Aorta (tissue), 5 donors: ENCODE measurements at places on chromosomes 4 and X. TPM values are rescaled to one million over a fixed set of nuclear protein-coding genes. Genes with fewer than 3 reads are reported as not detected.

The TSPAN6 gene
- 5.6 TPM for polyA plus RNA-seq

The GIMD1 gene
- 11.8 TPM for polyA plus RNA-seq

The THAP9 gene
- 1.6 TPM for polyA plus RNA-seq

The PARM1 gene
- 112 TPM for polyA plus RNA-seq
